ENCODE measurements at places on chromosomes 5 and 9. TPM values are rescaled to one million over a fixed set of nuclear protein-coding genes. Genes with fewer than 3 reads are reported as not detected.
A peak's percentile ranks its signal among the peaks of the same experiment; 100 is the strongest.

GRCh38 chr5:163504079-163504931, 1.1 kb upstream of the MAT2B start:
- DNase-seq = peak; percentile 24

GRCh38 chr5:17302604-17303003, 85.2 kb downstream of the BASP1 start:
- no peak for DNase-seq

DNA sequence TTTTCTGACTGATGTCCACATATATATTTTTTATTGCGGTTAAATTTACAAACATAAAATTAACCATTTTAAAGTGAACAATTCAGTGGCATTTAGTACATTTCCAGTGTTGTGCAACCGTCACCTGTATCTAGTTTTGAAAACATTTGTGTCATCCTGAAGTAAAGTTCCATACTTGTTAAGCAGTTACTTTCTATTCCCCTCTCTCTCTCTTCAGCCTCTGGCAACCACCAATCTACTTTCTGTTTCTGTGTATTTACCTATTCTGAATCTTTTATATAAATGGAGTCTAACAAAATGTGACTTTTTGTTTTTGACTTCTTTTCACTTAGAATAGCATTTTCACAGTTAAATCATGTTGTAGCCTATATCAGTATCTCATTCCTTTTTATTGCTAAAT, 480.1 kb upstream of the SMARCA2 start:
- no peak for DNase-seq

Gene SV2C
- not detected for total RNA-seq
